ENCODE measurements at places on chromosomes 11 and 22. TPM values are rescaled to one million over a fixed set of nuclear protein-coding genes. Genes with fewer than 3 reads are reported as not detected.

The CHRDL2 gene
- 2.0 TPM for total RNA-seq

The MS4A7 gene
- 27.7 TPM for total RNA-seq

The PGA4 gene
- 0.56 TPM for total RNA-seq

The OR51B6 gene
- total RNA-seq: not detected

The SPCS2 gene
- 34.7 TPM for total RNA-seq

The ARFGAP2 gene
- 78.0 TPM for total RNA-seq

The SLC22A6 gene
- total RNA-seq: not detected

The CNIH2 gene
- total RNA-seq: not detected

GRCh38 chr11:21144531-21144930 lies 475.1 kb downstream of the NELL1 start:
- no peak for DNase-seq

DNA sequence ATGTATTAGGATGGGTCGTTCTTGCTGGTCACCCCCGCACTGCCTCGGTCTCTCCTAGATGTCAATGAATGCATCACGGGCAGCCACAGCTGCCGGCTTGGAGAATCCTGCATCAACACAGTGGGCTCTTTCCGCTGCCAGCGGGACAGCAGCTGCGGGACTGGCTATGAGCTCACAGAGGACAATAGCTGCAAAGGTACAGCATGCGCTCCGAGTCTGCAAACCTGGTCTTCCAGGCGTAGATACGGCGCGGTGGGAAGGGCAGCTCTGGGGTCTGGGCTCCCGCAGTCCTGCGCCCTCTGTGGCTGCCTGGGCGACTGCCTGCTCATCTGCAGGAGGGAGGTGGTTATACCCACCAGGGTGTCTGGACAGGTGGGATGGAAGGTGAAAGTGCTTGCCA lies 31.0 kb downstream of the FBLN1 start:
- no peak for DNase-seq

GRCh38 chr22:42001706-42002105 lies 3.1 kb downstream of the WBP2NL start:
- DNase-seq: no peak

- no peak for DNase-seq
Observed at GRCh38 chr11:104279587-104279986, 115.6 kb upstream of the PDGFD start.

GRCh38 chr22:39833093-39833492 lies 60.5 kb downstream of the ENTHD1 start:
- no peak for DNase-seq

DNA sequence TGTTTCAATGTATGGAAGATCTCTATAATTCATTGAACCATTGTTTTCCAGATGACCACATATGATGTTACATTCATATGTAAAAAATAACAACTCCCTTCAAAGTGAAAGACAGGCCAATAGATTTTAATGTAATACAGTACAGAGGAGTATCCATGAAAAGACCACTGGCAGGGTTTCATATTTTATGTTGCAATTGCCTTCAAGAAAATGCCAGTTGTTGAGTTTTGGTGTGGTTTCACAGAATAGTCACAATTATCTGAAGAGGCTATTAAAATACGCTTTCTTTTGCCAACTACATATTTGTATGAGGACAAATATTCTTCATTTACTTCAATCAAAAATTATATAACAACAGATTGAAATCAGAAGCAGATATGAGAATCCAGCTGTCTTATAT lies 14.3 kb downstream of the AMOTL1 start:
- DNase-seq: no peak

- no peak for DNase-seq
Observed at GRCh38 chr22:42410708-42411107, 21.5 kb downstream of the NFAM1 start.

DNA sequence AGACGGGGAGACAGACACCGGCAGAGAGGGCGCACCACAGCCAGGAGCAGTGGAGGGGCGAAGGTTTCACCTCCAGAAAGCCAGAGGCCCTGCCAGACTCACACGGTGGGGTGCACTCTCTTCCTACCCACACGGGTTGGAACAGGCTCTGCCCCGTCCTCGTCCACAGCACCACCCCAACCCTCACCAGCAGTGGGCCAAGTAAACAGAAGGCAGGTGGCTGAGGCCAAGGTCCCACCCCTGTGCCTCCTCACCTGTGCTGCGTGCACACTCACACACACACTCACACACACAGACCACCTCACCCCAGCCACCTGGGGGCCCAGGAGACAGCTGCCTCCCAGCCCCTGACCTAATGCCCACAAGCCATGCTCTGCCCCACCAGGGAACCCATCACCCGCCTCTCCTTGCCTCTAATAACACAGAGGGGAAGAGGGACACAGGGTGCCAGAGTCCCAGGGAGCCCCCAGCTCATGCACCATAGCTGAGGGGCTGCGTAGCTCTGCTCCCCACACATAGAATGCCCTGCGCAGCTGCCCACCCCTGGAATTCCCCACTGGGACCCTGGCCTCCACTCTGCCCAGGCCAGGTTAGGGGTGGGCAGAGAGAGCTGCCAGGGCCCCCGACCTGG lies 3.1 kb downstream of the CYB5R3 start:
- DNase-seq: no peak

- no peak for DNase-seq
Observed at GRCh38 chr11:43852057-43852636, 28.5 kb upstream of the ALKBH3 start.

DNA sequence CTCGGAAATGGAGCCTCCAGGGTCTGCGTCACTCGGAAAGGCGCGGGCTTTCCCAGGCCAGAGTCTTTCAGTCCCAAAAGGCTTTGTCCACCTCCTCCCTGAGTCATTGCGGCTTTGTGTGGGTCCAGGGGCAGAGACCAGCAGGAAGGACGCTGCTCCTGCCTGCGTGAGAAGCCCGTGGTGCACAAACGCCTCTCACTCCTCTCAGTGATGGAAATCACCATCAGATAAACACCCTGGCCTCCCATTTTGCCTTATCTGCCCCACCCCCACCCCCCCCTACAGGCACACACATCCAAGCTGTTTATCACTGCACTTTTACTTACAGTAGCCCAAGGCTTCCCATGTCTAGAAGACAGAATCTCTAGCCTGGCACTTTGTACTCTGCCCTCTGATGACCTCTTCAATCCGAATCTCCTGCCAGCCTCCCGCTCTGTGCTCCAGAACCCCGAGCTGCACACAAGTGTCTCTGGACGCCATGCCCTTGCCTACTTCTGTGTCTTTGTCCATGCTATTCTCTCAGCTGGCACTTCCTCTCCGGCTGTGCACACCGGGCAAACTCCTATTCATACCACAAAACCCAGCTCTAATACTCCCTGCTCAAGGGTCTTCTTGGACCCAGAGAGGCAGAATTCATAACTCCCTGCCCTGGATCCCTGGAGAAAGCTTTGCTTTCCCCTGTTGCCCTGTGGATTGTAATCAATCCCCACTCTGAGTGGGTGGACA lies 954.6 kb downstream of the TBC1D22A start:
- DNase-seq: no peak

DNA sequence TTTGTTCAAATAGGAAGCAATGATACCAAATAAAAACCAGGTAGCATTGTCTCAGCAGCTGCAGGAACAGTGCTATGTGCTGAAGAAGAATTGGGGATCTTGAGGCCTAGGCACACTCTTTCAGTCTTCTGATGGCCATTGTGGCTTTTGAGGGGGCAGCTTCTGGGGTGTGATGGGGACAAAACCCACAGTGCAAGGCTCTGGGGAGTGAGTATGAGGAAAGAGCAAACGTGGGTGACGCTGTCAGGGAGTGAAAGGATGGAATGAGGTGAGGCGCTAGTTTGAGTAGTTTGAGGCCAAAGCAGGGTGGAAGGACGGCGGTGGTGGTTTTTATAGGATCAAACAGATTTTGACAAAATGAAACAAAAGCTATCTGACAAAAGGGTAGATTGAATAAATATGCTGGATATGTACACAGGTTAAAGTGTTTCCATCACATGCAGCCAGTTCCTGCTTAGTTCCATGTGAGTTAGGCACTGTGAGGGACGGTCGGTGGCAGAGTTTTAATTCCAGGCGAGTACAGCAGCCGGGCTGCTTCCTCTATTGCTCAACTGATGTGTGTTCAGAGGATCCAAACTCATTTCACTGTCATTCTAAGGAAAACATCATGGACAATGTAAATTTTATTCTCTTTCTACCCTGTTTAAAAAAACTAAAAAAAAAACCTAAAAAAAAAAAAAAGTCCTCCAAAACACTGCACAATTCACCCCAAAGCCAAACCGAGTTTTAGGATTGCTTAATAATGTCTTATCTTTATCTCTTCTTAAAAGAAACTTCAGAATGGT lies 18.9 kb downstream of the ADAMTS15 start:
- no peak for DNase-seq

DNA sequence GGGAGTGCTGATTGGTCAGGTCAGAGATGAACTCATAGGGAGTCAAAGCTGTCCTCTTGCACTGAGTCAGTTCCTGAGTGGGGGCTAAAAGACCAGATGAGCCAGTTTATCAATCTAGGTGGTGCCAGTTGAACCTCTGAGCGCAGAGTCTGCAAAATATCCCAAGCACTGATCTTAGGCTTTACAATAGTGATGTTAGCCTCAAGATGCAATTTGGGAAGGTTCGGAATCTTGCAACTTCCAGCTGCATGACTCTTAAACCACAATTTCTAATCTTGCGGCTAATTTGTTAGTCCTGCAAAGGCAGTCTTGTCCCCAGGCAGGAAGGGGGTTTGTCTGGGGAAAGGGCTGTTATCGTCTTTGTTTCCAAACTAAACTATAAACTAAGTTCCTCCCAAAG lies 92.3 kb upstream of the PARVA start:
- peak; percentile 53 for DNase-seq

DNA sequence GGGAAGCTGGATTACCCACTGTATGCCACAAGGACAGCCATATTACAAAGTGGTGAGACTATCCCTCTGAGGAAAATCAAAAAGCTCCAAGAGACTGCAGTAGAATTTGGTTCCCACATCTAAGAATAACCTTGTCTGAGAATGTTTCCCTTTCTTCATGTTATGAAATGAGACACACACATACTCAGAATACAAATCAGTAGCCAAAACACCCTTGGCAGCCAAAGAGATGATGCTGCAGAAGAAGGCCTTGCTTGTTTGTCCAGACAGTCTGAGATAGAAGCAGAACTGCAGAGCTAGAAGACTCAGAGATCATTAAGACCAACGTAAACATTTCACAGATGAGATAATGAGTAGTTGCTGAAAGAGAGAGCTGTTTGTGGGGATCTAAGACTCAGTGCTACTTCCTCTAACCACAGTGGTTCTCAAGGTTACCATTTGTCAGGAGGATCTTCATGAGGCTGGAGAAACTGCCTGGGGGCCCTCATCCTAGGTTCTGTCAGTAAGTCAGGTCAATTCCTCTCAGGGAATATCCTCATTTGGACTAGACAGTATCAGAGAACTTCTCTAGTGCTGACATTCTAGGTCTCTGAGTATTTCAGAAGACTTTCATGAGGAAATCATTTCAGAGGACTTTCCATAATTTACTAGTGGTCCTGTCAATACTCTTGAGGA lies 38.9 kb downstream of the RELT start:
- DNase-seq: no peak

- no peak for DNase-seq
Observed at GRCh38 chr11:37811349-37811748, 1213.3 kb upstream of the RAG2 start.

GRCh38 chr11:6395470-6396060 lies 5.3 kb downstream of the SMPD1 start:
- DNase-seq: no peak

GRCh38 chr11:64809781-64810241 lies 540 bp downstream of the MEN1 start:
- DNase-seq: no peak

- DNase-seq: no peak
Observed at GRCh38 chr11:130121445-130121978, 38.1 kb upstream of the ST14 start.

- no peak for DNase-seq
Observed at GRCh38 chr11:78406568-78407196, 10.9 kb downstream of the GAB2 start.

DNA sequence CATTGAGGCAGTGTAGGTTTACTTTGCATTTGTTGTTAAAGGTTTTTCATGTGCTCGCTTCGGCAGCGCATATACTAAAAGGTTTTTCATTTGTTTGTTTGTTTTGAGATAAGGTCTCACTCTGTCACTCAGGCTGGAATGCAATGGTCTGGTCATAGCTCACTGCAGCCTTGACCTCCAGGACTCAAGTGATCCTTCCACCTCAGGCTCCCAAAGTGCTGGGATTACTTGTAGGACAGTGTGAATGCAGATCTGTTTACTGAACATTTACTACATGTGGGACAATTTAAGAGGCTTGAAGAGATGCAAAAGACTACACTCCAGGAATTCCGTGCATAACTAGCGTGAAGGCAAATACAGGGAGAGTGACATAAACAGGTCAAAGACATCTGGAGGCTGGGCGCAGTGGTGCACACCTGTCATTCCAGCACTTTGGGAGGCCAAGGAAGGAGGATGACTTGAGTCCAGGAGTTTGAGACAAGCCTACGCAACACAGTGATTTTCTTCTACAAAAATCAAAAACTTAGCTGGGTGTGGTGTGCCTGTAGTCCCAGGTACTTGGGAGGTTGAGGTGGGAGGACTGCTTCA lies 34.1 kb downstream of the YPEL1 start:
- DNase-seq: no peak

DNA sequence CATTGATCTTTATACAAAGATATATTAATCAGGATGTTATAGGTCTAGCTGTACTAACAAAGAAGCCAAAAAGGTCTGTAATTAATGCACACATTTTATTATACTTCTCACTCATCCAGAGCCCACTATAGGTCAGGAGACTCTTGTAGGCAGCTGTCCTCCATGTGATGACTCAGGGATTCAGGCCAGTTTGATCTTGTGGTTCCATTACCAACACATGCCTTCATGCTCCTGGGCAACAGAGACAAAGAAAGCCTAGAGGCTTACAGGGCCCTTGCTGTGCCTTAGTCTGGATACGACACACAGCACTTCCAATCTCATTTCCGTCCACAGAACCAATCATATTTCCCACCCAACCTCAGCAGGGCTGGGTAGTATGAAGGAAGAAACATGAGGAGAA lies 150.3 kb upstream of the NCAM1 start:
- DNase-seq: no peak

DNA sequence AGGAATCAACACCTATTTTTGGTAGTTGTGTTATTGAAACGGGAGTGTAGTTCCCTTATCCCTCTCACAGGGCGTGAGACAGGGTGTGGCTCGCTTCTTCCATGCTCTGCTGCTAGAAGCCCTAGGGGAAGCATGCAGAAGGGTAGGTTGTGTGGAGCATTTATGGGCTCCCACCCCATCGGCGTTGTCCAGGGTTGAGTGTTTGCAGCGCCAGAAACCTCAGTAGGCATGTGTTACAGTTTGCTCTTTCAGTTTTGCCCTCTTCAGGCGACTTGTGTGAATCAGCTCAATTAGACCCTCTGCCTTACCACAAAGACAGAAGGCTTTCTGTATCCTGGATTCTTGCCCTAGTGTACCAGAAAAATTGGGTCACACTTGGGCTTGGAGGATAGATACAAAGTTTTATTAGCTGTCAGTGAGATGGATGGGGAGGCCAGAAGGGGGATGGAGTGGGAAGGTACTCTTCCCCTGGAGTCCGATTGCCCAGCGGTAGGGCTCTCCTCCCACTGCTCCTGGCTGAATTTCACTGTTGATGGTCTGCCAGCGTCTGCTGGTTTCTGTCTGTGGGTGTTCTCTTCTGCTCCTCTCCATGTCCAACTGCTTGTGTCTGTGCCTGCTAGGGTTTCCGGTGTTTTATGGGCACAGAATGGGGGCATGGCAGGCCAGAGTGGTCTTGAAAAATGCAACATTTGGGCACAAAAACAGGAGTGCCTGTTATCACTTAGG lies 358.3 kb upstream of the CTSC start:
- DNase-seq: no peak

Data from right atrium auricular region (tissue), 2 donors.